ENCODE measurements at places on chromosomes 12 and 14.
A peak's percentile ranks its signal among the peaks of the same experiment; 100 is the strongest.

- peak; percentile 14 for DNase-seq
Measured at GRCh38 chr14:89723930-89724627, 230.5 kb downstream of the EFCAB11 start.

DNA sequence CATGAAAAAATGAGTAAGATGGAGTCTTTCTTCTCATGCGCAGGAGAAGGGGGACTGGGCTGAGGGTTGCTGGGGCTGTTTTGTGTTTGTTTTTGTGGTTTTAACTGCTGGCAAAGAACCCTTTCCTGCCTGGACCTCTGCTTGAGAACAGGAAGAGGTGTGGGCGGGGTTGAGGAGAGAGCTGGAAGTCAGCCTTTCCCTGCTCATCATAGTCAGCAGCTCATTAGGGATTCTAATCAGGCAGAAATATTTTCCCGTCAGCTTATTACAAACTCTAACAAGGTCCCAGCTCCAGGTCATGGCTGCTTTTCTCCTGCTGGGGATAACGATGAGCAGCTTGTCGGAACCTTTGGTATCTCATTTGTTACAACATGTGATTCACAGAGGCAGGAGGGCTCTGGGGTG, 185.0 kb upstream of the NRXN3 start:
- DNase-seq = no peak

DNA sequence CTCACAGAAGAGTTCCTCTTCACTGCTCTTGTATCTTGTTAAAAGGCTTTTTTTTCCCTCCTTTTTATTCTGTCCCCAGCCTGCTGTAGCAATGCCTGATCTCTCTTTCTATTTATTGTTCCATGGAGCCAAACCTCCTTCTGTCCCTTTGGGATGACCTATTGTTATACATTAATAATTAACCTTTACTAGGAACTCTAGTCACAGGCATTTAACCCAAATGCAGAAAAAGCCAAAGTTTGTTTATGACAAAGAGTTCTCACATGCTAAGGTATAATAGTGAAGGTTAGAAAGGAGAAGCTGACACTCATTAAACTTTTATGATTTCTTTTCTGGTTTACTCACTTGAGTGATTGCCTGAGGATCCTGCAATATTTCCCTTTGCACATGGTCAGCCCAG, 535.8 kb downstream of the NRXN3 start:
- DNase-seq = no peak

DNA sequence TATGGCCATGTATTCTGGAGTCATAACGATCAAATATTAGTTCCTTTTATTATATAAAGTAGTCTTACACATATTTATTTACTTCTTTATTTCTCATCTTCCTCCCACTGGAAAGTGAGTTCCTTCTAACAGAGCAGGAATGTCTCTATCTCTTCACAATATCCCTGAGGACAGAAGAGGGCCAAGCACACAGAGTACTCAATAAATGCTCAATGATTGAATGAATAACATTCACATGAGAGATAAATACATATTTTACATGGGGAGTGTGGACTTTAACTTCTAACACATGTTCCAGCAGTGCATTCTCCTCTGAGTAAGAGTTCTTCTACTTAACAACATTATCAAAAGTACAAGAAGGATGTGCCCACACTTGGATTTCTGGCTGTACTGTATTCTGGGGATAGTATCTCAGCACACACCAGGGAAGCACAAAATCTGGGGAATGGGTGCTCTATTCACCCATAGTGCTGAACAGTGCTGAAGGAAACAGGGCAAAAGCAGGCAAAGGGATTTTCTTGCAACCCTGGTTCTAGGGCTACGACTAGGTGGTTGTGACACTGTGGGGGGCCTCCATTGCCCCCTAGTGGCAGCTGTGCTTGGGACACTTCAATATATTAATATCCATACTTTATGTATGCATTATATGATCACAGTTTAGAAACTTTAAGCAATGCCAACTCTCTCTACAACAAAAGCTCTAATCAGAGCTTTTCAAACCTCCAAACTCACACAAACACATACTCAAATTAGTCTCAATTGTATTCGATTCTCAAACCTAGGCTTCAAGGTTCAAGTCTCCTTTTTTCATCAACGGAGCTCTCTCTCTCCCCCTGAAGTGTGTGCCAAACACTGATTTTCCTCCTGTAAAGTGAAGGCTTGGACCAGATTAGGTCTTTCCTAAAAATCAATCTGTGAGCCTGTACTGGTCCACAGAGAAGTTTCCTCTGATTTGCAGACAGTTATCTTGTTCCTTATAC, 115.5 kb downstream of the SLC2A13 start:
- DNase-seq = peak; percentile 4

DNA sequence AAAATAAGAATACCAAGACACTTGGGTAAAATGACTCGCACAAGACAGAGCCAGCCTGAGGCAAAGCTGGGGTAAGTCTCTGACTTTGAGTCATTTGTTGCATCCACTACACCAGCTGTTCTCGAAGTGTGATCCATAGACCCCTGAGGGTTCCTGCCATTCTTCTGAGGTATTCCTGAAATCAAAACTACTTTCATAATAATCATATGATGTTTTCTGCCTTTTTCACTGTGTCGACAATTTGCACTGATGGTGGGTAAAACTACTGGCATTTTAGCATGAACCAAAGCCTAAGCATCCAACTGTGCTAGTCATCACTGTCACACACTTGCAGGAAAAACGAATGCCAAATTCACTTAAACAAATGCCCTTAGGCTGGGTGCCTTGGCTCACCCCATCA, 135.5 kb upstream of the FUT8 start:
- DNase-seq = peak; percentile 24

GRCh38 chr14:68713782-68714181, 79.1 kb downstream of the ZFP36L1 start:
- DNase-seq = no peak

DNA sequence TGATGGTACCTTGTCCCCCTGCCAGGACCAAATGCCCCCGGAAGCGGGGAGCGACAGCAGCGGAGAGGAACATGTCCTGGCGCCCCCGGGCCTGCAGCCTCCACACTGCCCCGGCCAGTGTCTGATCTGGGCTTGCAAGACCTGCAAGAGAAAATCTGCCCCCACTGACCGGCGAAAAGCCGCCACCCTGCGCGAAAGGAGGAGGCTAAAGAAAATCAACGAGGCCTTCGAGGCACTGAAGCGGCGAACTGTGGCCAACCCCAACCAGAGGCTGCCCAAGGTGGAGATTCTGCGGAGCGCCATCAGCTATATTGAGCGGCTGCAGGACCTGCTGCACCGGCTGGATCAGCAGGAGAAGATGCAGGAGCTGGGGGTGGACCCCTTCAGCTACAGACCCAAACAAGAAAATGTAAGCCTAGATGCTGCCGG, 410 bp downstream of the MYF6 start:
- no peak for DNase-seq

- no peak for DNase-seq
Measured at GRCh38 chr12:9776781-9777180, 16.1 kb upstream of the CD69 start.

DNA sequence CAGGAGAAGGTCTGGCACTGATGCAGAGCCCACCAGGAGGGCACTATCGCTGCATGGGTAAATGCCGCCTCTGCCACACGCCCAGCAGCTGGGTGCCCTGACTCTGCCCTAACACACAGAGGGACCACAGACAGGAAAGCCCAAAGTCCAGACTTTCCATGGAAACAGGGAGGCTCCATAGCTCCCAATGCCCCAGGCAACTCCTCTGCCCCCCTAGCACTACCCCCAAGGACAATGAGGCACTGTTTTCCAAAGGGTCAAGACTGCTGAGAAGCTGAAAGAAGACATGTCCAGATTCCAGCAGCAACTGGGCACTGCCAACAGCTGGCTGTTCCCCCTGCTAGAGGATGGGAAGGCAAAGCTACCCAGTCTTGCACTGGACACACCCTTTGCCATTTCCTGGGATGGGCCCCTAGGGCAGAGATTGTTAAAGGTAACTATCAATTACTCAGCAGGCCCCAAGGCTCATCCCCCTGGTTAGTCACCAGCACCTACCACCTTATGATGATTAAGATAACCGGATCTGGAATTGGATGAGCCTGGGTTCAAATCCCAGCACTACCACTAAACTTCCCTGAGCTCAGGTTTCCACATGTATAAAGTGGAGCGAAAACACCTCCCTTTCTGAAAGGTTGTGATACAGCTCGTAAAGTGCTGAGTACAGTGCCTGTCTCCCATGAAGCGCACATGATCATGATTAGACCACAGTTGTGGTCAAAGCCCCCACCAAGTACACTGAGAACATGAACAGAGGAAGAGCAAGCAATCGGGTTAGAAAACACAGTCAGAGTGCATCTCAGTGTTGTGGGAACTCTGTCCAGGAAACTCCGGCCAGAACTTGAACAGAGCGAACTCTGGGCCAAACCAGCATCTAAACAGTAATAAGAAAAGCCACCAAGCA, 3.3 kb downstream of the PXN start:
- DNase-seq = no peak

GRCh38 chr14:101066826-101067510, 163.4 kb upstream of the RTL1 start:
- no peak for DNase-seq

- no peak for DNase-seq
Measured at GRCh38 chr12:56315249-56315621, 553 bp downstream of the CNPY2 start.

- no peak for DNase-seq
Measured at GRCh38 chr12:101767537-101767936, 28.3 kb upstream of the SYCP3 start.

DNA sequence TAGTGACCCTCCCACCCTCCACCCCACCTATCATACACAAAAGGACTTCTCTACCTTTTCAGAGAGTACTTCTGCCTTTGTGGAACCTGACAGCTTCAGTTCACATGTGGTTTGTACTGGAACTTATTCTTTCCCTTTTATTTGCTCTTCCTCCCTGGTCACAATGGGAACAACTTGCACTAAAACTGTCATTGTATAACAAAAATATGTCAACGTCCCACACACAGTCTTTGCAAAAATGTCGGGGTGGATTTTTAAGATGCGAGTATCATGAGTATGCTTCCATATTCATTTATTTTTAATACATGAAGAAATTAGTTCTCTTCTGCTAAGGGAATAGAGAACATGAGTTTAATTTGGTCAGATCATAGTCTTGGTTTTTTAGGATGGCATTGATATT, 45.6 kb upstream of the NELL2 start:
- no peak for DNase-seq

- DNase-seq = no peak
Measured at GRCh38 chr12:18782827-18783226, 44.9 kb downstream of the CAPZA3 start.

GRCh38 chr12:54412348-54412747, 6.7 kb downstream of the ITGA5 start:
- no peak for DNase-seq

DNA sequence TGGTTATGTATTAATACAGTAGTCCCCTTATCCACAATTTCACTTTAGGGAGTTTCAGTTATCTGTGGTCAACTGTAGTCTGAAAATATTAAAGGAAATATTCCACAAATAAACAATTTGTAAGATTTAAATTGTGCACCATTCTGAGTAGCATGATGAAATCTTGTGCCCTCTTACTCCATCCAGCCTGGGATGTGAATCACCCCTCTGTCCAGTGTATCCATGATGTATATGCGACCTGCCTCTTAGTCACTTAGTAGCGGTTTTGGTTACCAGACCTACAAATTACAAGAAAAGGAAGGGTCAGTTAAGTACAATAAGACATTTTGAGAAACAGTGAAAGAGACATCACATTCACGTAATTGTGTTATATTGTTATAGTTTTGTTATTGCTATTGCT, 39.9 kb upstream of the MDGA2 start:
- no peak for DNase-seq

DNA sequence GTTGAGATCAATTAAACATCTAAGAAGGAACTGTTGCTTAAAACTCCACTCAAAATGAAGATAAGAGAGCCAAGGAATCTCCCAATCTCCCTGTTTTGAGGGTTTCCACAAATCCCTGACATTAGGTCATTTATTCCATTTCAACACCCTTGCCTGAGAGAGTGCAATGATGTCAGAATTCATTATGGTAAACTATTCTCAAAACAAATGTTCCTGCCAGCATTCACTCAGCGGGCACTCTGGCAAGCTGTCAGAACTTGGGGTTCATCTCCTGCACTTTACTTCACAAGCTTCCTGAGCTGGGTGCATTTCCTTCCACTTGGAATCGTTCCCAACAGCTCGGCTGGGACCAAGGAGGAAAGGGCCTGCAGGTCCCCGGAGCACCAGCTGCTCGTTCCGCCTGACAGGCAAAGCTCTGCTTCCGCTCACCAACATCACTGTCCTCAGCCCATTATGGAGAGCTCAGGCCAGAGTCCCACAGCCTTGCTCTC, 117.8 kb downstream of the TTC7B start:
- DNase-seq = no peak

DNA sequence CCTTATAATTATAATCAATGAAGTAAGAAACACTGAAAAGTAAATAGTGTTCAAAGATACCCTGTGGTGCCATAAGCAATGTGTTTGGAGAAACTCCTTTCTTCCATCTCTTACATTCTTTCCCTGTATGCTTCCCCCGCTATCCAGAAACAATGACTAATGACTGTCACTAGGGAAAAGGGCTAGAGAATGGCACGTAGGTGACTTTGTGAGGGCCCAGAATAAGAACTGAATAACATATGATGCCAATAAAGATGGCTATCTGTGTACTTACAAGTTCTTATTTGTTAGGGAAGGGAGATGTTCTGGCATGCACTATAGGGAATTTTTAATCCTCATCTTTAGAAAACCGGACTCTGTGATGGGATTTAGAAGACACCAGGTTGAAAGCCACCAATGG, 4.7 kb upstream of the KRT7 start:
- no peak for DNase-seq

GRCh38 chr12:92505254-92506231, 197.2 kb upstream of the PLEKHG7 start:
- DNase-seq = no peak

DNA sequence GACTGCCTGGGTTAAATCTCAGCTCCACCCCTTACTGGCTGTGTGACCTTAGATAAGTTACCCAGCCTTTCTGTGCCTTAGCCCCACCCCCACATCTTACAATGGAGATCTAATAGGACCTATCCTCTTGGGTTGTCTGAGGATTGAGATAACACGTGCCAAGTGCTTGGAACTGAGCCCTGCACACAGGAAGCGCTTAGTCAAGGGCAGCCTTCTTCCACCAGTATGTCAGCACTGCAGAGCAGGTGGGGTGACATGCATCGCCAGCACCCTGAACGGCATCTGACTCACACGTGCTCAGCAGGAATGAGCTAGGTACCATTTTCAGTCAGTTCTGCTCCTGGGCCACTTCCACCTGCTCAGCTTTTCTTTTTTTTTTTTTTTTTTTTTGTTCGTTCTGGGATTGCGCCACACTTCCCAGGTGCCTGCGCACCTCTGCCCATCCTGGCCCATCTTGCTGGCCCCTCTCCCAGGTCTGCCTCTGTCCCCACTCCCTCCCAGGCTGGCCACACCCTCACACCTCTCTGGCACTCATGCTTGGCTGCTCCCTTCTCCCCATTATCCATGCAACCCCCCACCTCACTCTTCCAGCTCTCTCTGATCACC, 19.6 kb downstream of the LGMN start:
- DNase-seq = no peak

DNA sequence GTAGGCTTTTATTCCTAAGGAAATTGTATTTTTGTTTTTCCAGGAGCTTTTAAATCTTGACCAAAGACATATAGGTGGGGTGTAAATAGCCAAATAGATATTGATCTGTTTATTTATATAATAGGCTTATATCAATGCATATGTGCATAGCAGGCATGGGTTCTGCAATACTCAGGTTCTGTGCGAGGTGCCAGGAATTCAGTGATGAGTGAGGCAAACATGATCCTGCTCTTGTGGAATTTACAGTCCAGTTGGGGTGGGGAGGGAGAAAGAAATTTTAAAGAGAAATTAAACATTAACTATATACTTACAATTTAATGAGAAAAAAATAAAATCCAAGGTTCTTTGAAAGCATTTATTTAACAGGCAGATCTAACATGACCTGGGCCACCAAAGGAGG, 160.3 kb upstream of the HIF1A start:
- DNase-seq = no peak

- no peak for DNase-seq
Measured at GRCh38 chr12:18612971-18613370, 124.8 kb downstream of the PLCZ1 start.
